ENCODE measurements at places on chromosomes 6 and 20. TPM values are rescaled to one million over a fixed set of nuclear protein-coding genes. Genes with fewer than 3 reads are reported as not detected.

Gene DACT2
- 11.7 TPM for total RNA-seq

Gene BMP7
- total RNA-seq: 25.4 TPM

Gene ENPP1
- 6.4 TPM for total RNA-seq

DNA sequence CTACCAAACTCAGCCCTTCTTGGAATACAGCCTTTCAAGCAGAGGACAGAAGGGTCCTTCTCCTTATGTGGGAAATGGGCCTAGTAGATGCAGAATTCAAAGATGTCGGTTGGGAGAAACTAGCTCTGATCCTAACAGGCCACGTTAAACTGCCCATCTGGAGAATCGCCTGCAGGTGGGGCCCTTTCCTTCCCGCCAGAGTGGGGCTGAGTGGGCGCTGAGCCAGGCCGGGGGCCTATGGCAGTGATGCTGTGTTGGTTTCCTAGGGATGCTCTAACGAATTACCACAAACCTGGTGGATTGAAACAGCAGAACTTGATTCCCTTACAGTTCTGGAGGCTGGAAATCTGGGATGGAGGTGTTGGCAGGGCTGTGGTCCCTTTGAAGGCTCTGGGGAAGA lies 9.1 kb downstream of the MAPK13 start:
- DNase-seq: no peak

DNA sequence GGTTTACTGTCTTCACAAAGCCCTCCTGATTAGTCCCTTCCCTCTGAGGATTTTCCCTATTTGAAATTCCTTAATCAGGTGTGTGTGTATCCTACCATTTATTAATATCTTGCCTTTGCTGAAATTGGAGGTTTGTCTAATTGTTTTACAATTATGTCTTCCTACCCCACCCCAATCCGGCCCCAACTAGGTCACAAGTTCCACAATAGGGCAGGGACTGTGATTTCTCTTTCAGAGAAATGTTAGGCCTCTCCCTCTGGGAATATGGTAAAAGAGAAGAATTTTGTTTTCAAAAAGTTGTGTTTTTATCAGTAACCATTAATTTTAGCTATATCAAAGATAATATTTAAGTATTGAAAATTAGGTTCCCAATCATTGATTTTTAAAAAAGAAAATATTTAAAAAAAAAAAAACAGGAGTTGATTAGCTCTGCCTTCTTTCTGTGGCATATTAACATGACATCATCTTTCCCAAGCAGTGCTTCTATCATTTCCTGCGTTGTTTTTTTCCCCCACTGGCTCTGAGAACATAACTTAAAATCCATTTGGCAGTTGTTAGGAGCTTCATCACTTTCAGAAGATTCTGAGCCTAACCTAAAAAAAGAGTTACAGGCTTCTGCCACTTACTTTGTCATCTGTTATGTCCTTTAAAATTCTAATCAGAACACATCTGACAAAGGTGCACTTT lies 36.1 kb downstream of the BLOC1S5 start:
- DNase-seq: no peak

GRCh38 chr6:40391851-40392517 lies 195.2 kb downstream of the LRFN2 start:
- DNase-seq: no peak

- DNase-seq: peak; percentile 91
Observed at GRCh38 chr20:35207950-35208611, 18.4 kb upstream of the MMP24 start.

Gene COL12A1
- total RNA-seq: 129 TPM

Gene CALHM4
- total RNA-seq: 0.30 TPM

Gene SULF2
- 78.8 TPM for total RNA-seq

GRCh38 chr20:42063141-42063540 lies 445.0 kb upstream of the CHD6 start:
- no peak for DNase-seq

Gene PABPC1L
- 15.4 TPM for total RNA-seq
